ENCODE measurements at places on chromosomes 16 and 17.

DNA sequence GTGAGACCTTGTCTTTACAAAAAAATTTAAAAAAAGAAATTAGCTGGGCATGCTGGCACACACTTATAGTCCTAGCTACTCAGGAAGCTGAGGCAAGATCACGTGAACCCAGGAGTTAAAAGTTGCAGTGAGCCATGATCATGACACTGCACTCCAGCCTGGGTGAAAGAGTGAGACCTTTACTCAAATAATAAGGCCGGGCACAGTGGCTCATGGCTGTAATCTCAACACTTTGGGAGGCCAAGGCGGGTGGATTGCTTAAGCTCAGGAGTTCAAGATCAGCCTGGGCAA is 11.5 kb upstream of the RIPOR1 start:
- DNase-seq: no peak

DNA sequence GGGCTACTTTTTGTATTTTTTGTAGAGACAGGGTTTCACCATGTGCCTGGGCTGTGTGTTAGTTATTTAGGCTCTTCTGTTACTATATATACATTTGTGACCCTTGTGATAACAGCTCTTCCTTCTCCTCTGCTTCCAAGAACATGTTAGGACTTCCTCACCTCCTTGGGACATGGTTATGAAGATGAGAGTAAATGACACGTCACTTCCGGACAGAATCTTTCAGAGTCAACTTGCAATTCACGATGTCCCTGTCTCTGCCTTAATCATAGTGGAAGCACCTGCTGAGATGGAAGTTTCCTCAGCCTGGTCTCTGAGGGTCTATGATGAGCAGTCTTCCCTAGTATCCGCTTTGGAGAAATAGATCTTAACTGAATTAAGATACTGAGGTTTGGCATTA is 42.9 kb downstream of the CCDC42 start:
- DNase-seq: no peak

- DNase-seq: no peak
These were observed 39.8 kb upstream of the METTL16 start for GRCh38 chr17:2551493-2551892.

GRCh38 chr16:67996666-67997065 is 2.6 kb downstream of the DPEP2 start:
- DNase-seq: no peak

DNA sequence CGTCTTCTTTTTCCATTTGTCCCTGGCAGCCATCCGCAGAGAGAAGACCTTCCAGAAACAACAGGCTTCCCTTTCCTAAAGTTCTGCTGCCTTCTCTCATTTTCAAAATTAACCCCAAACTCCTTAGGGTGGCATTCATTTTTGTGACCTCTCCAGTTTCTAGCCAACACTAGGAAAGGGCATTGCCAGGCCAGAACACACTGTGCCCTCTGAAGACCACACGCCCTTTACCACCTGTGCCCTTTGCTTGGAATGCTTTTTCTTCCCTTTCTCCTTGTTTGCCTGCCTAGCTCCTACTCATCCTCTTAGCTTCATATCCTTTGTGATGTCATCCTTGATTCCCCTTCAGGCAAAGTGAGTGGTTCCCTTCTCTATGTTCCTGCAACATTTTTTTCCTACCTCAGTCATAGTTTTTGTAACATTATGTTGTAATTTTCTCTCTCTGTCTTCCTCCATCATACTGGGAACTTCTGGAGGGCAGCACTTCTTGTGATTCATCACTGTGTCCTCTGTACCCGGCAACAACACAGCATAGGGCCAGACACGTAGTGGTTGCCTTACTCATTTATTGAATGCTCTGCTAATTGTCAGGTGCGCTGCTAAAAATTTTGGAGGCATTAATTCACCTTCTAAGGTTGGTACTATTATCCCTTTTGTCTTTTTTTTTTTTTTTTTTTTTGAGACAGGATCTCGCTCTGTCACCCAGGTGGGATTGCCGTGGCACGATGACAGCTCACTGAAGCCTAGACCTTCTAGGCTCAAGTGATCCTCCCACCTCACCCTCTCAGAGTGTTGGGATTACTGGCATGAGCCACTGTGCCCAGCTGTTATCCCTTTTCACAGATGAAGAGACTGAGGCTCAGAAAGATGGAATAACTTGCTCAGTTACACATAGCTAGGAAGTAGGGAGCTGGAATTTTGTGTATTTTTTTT is 1.0 kb downstream of the KAT8 start:
- DNase-seq: no peak

- no peak for DNase-seq
These were observed 35.9 kb downstream of the ABCA10 start for GRCh38 chr17:69192754-69193153.

- no peak for DNase-seq
These were observed 1.1 kb upstream of the AMDHD2 start for GRCh38 chr16:2518823-2519710.

Measured in stimulated activated naive B cell treated with anti-CD40 and anti-IgM and Interleukin-4, amounts not matched to agents 10 μg/mL and 1 μg/mL and 100 μg/mL, for 72 hours (primary cell).